ENCODE measurements at places on chromosomes 6 and 20.

GRCh38 chr6:25035512-25036435 lies 100.0 kb upstream of the RIPOR2 start:
- no peak for DNase-seq

DNA sequence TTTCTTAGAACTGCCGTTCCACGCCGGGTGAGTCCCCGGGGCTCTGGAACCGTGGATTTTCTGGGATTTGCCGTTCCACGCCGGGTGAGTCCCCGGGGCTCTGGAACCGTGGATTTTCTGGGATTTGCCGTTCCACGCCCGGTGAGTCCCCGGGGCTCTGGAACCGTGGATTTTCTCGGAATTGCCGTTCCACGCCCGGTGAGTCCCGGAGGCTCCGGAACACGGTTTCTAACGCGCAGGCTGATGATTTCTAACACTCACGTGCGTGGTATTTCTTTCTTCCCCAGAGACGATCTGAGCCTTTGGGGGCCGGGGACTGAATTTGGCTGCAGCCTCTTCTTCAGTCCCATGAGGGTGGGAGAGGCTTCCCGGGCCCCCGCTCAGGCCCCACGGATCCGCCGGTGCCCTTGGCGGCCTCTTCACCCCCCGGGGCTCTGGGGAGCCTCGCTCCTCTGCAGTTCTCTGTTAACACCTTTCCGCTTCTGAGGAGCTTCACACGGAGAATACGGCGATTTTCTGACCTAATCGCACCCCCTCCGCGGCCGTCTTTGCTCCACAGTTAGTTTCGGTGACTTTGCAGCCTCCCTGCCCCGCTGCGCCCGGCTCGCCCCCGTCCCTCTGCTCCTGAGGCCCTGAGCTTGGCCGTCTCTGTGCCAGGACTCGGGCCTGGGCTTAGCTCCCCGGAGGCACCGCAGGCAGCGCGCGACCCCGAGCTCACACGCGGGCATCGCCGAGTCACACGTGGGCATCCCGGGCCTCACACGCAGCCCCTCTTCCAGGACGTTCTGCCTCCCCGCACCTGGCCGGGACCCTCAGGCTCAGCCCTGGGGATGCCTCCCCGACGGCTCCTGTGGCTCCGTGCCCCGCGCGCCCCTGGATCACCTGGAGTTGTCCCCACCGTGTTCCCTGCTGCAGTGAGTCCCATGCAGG lies 7.2 kb upstream of the KIF25 start:
- no peak for DNase-seq

GRCh38 chr20:2995796-2996195 lies 47.6 kb upstream of the GNRH2 start:
- no peak for DNase-seq

GRCh38 chr6:21780141-21780540 lies 186.6 kb downstream of the SOX4 start:
- no peak for DNase-seq

DNA sequence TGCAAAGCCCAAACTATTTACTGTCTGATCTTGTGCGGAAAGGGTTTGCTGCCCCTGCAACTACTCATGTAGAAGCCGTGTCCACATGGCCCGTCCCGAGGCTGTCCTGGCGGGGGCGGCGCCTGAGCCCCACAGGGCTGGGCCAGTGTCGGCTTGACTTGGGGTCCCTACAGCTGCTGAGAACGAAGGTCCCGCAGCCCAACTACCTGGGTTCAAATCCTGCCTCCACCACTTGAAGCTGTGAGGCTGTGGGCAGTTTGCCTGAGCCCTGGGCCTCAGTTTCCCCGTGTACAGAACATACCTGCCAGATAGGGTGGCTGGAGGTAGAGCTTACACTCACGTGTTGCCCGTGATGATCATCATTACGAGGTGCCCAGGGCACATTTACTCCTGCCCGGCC lies 111.1 kb downstream of the SULF2 start:
- DNase-seq, result no peak

DNA sequence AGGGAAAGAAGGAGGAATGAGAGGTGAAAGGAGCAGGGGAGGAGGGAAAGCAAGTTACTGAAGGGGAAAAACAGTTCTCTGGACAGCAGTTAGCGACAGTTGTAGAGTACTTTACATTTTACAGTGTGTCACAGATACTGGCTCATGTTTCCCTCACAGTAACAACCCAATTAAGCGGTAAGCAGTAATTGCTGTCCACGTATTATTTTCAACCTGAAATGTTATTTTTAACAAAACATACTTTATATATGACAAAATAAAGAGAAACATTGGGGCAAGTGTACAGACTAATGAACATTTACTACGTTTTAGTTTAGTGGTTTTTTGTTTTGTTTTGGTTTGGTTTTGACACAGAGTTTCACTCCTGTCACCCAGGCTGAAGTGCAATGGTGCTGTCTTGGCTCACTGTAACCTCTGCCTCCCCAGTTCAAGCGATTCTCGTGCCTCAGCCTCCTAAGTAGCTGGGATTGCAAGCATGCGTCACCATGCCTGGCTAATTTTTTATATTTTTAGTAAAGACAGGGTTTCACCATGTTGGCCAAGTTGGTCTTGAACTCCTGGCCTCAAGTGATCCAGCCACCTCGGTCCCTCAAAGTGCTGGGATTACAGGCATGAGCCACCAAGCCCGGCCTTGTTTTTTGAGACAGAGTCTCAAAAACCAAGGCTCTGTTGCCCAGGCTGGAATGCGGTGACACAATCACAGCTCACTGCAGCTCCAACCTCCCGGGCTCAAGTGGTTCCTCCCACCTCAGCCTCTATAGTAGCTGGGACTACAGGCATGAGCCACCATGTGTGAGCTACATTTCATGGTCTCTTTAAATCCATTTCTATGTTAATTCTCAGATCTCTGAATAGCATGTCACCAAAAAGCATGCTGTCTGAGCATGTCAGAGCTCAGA lies 22.6 kb upstream of the BTN3A2 start:
- no peak for DNase-seq

- no peak for DNase-seq
Measured at GRCh38 chr6:93676581-93676980, 257.2 kb upstream of the EPHA7 start.

DNA sequence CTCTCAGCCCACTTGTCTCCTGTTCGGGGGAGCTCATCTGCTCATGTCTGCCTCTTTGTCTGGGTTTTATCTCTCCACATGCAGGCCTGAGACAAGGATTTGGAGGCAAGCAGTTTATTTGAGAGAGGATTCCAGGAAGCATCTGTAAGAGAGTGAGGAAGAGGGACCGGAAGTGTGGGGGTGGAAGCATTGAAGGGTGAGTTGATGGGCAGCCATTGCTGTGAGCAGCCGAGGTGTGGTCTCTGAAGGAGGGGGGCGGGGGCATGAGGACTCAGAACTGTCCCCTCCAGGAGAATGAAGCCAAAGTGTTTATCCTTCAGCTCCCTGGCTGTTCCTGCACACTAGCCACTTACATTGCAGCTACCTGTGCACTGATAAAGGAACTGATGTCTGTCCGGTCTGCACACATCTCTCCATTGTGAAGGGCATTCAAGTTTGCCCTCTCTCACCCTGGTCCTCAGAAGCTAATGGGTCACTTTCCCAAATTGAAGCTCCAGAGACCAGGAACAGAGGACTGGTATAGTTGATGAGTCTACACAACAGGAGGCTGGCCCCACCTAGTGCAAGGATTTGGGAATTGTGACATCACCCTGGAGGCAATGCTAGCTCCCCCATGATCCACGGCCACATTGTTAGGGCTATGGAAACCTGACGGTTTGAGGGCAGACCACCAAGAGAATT lies 100.5 kb upstream of the FOXA2 start:
- DNase-seq, result no peak

DNA sequence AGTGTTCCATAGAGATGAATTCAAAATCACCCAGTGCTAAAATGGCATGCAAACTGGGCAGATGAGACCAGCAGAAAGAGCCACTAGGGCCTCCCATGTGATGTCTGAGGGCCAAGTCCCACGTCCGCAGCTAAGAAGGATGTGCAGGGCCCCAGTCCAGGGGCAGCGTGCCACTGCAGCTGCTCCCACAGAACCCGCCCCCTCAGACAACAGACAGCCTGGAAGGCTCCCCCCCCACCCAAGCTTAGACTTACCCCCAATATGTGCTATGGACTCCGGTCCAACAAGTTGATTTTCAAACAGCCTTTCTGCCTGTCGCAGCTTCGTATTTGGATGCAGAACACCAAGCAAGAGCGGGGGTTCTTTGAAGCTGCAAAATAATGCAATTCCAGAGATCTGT lies 14.0 kb downstream of the APMAP start:
- DNase-seq, result no peak

- DNase-seq, result no peak
Measured at GRCh38 chr6:37667050-37667814, 30.5 kb downstream of the MDGA1 start.

DNA sequence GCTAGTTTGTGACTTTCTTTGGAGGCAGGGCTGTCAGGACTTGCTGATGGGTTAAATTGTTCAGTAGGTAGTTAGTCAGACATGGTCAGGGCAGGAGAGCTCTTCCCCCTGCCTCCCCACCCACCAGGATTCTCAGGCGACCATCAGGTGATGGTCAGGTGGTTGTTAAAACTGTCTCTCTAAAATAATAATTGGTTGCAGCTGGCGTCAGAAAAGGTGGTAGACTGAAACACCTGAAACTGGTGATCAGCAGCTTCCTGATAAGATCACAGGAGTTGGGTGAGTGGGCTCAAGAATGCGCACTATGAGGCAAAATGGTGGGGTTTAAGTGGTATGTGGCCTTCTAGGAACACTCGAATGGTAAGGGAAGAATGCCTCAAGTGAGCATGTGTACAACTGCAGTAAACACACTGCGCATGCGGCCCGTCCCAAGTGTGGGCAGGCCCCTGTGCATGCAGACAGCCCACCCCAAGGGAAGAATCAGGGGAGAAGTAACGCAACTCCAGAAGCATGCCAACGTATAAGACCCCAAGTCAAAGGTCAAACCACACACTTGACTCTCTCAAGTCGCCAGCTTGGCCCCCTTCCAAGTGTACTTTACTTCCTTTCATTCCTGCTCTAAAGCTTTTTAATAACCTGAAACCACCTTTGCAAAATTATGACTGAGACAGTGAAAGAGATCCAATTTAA lies 7.9 kb upstream of the BLCAP start:
- DNase-seq, result no peak

- no peak for DNase-seq
Measured at GRCh38 chr6:54132587-54132986, 21.3 kb downstream of the MLIP start.

DNA sequence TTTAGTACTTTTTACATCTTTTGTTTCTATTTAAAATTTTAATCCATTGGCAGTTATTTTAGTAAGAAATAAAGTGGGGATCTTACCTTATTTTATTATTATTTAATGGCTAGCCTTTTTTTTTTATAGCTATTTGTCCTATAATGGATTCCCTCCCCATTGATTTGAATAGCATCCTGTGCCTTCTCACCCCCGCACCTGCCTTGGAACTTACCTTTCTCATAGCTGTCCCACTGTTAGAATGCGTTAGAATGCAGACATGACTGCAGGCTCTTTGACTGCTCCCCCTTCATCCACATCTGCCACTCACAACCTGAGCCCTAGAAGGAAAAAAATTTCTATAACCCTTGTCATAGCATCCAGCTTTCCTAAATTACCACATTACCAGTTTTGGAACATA lies 9.1 kb downstream of the PKIB start:
- no peak for DNase-seq

DNA sequence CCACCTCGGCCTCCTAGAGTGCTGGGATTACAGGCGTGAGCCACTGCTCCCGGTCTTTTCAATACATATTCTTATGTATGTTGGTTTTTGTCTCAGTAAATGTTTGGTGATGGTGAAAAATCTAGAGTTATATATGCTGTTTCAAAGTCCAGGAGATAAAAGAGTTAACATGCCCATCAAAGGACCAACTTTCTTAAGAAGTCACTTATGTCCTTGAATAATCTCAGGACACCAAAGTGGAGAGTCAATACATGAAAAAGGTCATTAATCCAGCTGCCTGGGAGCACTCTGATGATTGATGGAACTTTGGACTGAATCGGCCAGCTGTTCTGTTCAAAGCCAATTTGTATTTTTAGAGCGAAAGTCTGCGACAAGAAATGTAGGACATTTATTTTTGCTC lies 59.8 kb upstream of the HDAC2 start:
- DNase-seq, result no peak

DNA sequence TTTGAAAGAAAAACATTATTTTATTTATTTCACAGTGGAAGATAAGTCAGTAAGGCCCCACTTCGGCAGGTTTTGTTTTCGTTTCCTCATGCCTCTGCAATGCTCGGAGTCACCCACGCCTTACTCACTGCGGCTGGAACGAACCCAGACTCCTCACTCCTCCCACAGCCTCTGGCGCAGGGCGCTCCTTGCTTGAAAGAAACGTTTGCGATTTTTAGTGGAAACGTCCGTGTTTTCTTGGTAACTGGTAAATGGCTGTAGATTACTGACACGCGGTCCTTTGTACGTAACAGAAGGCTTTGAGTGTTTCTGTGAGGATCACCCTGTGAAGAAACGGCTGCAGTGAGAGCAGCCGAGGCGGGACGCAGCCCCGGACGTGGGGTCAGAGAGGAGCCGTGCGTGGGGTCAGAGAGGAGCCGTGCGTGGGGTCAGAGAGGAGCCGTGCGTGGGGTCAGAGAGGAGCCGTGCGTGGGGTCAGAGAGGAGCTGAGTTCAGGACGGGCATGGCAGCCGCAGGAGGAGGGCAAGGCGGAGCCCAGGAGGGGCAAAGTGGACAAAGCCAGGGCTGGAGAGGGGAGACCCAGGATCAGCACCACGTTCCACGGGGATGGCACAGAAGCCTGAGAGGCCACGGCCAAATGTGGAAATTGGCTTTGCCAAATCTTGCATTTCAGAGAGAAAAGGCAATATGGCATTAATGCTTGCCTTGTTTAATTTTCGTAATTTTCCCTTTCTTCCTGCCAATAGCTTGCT lies 198.6 kb upstream of the THBS2 start:
- DNase-seq, result no peak

- DNase-seq, result no peak
Measured at GRCh38 chr6:71982389-71982788, 96.0 kb downstream of the RIMS1 start.

DNA sequence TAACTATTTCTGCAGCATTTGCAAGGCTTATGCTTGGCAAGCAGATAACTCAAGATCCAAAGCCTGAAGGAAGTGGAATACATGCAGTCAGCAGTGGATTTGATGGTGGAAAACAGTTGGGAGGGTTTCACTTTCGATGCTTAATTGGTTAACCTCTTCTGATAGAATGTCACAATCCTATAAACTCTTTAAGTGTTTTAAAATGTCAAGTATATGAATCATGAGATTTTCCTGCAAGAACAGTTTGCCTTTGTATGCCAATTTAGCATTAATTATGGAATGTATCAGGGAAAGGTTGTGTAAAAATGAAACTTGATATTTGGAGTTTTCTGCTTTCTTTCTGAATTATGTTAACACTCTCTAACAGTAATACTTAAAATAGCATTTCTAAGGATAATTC lies 36.6 kb downstream of the NKX2-4 start:
- DNase-seq, result no peak

GRCh38 chr6:168216751-168217191 lies 102.8 kb downstream of the DACT2 start:
- DNase-seq, result no peak

GRCh38 chr6:55778705-55779104 lies 96.7 kb downstream of the BMP5 start:
- no peak for DNase-seq

GRCh38 chr6:3915076-3915791 lies 66.1 kb downstream of the FAM50B start:
- DNase-seq, result no peak

GRCh38 chr6:4664117-4664626 lies 112.0 kb upstream of the CDYL start:
- no peak for DNase-seq

- no peak for DNase-seq
Measured at GRCh38 chr6:44858998-44859397, 469.1 kb upstream of the RUNX2 start.

Measured in activated naive CD4-positive, alpha-beta T cell (primary cell).